ENCODE measurements at places on chromosomes 11 and 22.

DNA sequence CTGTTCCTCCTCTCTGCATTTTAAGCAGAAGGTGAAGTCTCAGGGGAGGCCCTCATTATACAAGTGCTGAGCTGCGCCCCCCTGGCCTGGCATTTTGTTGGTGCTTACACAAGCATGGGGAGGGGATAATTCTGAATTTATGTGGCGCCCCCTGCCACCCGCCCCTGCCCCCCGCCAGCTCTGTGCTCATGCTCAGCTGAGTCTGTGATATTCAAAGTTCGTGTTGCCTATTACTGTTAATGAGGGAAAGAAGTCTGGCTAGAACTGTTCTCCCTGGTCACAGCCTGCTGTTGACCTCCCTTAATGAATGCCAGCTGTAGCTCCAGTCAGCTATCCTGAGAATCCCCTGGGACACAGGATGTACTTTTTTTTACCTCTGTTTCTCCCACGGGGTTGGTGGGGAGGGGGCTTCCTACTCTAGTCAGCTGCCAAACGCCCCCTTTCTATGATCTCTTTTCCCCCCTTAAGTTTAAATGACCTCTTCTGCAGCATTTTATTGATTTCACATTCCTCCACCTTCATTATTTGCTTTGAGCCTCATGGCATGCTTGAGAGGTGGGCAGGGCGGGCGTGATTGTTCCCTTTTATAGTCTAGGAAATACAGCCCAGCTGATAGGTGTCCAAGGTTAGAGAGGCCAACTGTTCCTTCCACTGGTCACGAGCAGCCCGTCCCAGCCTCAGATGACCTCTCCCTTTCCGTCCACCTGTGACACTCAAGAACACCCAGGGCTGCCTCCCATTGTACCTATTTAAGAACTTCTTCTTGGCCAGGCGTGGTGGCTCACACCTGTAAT lies 12.2 kb downstream of the USP2 start:
- no peak for DNase-seq

DNA sequence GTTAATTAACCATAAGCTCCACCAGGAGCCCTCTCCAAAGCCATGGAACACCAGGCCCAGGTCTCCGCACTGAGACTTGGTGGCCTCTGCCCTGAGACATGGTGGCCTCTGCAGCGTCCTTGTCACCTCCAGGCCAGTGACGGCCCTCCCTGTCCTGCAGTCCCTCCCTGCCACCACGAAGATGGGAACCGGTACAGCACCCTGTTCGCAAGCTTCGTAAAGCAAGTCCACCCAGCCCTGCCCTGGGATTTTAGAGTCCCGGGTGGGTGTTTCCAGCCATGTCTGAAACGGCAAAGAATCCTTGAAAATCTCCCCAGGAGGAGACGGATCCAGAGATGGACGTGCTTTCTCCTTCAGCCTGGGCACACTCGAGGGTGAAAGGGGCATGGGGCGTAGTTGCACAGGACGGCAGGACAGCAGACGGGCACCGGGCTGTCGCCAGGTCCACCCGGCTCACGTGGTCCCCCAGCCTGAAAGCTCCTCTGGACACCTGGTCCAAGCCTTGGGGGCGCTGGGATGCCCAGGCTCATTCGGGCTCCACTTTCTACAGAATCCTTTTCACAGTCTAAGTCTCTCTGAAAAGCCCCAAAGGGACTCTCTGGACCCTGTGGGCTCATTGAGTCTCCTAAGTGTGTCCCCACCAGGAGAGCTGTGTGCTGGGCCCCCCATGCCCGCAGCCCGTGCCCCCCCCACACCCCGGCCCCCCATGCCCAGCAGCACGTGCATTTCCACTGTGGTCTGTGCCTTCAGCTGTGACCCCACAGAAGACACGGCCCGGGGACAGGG lies 456.2 kb downstream of the BRD1 start:
- no peak for DNase-seq

DNA sequence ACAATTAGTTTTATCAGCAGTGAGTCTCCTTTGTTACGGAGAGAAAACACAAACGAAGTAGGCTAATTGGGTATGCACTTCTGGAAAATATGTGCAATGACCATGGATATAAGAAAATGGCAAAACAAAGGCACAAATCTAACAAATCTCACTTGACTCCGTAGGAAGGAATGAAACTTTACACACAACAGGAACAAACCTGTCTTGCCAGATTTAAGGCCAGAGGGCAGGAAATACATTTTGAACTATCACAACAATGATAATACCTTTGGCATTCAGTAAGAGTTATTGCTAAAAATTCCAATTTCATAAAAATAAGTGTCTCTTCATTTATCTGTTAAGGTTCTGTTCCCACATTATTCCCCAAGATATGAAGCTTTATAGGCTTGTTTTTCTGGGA lies 36.6 kb downstream of the SLC25A17 start:
- no peak for DNase-seq

GRCh38 chr22:47029244-47030074 lies 267.0 kb downstream of the TBC1D22A start:
- no peak for DNase-seq

DNA sequence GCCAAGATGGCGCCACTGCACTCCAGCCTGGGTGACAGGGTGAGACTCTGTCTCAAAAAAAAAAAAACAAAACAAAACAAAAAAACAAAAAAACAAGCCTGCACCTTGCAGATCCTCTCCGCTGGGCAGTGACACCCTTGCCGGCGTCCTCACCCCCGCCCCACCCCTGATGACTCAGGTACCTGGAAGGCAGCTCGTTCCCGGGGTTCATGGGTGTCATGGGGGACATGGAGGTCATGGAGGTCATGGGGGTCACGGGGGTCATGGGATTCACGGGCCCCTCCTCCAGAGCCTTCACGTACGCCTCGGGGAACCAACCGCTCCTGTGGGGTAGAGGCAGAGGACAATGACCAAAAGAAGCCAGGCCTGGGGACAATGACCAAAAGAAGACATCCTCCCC lies 3.0 kb upstream of the SLC16A8 start:
- no peak for DNase-seq

Data from NCI-H2107 (cell line).